ENCODE measurements at places on chromosomes 3 and 15.

DNA sequence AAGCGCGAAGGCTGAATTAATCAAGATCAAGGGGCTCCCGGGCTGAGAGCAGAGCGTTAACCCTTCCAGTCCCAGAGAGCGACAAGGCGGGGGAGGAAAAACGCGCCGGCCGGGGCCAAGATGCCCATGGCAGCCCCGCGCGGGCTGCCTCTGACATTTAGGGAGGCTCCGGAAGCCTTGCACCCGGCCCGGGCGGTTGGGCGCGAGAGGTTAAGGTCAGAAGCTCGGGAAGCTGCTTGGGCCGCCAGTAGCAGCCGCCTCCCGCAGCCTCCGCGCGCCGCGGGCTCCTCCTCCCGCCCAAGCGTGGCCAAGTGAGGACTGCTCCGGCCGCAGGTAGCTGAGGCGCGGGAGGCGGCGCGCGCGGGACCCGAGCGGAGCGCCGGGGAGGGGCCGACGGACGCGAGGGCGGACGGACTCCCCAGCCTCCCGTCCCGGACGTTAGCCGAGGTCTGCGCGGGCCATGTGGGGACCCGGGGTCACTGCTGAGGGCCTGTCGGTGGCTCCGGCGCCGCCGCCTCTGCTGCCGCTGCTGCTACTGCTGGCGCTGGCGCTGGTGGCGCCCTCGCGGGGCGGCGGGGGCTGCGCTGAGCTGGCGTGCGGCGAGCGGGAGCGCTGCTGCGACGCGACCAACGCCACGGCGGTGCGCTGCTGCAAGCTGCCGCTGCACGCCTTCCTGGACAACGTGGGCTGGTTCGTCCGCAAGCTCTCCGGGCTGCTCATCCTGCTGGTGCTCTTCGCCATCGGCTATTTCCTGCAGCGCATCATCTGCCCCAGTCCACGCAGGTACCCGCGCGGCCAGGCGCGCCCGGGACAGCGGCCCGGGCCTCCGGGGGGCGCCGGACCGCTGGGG is at the start of gene C3orf80:
TSS of gene C3orf80 (plus strand) at position 247 of the 850 bp plus-strand sequence. CDS start at position 461, 214 bp downstream.
- DNase-seq, result peak; percentile 63

- no peak for DNase-seq
Measured at GRCh38 chr3:82494977-82495489, 733.6 kb upstream of the GBE1 start.

GRCh38 chr15:75389791-75390382 is 21.5 kb upstream of the MAN2C1 start:
- no peak for DNase-seq

DNA sequence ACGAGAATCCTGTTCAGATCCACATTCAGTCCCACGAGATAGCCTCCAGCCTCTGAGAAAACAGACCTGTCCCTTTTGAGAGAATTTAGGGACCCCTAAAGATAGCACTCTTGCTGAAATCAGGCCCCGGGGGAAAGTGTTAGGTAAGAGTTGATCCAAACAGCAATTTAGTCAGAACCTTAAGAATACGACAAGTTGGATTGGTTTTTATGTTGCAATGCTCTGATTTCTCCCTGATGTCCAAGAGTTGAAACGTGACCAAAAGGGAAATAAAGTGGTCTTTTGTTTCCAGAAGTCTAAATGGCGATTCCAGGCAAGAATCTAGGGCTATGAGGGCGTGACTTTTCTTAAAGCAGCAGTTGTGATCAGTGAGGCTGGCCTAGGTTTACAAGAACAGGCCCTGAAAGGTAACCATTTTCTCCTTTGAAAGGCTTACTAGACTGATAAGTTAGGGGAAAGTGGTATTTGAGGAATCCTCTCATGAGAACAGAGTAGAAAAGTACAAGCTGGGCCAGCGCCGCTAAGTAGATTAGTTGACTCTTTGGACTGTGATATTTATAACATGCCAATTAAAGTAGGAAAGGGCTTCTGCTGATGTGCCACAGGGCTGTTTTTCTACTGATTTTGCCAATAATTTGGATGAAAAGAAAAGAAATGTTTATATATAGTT is 4.9 kb downstream of the MAN2A2 start:
- no peak for DNase-seq

All from activated CD8-positive, alpha-beta T cell treated with anti-CD3 and anti-CD28 coated beads for 36 hours (primary cell).